ENCODE measurements at places on chromosomes 11 and 22.

DNA sequence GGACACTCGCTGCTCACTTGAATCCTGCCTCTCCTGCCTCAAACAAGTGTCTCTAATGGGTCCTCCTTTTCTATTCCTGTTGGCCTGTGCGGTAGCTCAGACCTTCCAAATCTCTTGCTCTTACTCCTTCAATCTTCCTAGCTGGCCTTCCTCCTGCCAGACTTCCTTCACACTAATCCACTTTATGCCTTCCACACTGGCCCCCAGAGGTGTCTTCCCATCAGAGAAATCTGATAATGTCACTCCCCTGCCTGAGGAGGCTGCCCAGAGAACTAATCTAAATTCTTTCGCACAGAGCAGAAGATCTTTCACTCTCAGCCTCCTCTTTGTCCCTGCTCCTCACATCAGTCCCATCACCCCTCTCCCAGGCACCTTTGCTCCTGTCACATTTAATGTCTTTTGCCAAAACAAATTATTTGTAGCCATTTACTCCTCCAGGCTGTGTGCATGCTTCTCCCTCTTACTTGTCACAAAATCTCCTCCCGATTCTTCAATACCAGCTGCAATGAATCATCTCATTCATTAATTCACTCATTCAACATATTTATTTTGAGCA is 175.7 kb downstream of the MAML2 start:
- DNase-seq: no peak

GRCh38 chr22:33515795-33516194 is 404.5 kb downstream of the LARGE1 start:
- DNase-seq: no peak

GRCh38 chr11:28666632-28667031 is 558.4 kb downstream of the METTL15 start:
- DNase-seq: no peak

DNA sequence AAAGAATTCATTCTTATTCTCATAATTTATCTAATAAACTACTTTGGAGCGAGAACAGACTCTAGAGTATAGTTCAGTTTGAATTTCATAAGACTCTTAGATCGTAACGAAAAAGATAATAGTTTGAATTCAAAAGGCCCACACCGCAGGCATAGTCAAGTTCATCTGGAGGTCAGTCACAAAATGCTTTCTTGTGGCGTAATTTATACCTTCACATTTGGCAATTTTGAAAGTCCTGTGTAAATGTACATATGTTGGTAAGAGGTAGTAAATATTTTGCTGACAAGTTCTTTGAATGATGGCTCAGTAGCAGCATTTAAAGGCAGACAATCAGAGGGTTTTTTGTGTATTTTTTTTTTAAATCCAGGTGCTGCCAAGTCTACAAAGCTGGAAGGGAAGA is 88.1 kb downstream of the TEAD1 start:
- no peak for DNase-seq

DNA sequence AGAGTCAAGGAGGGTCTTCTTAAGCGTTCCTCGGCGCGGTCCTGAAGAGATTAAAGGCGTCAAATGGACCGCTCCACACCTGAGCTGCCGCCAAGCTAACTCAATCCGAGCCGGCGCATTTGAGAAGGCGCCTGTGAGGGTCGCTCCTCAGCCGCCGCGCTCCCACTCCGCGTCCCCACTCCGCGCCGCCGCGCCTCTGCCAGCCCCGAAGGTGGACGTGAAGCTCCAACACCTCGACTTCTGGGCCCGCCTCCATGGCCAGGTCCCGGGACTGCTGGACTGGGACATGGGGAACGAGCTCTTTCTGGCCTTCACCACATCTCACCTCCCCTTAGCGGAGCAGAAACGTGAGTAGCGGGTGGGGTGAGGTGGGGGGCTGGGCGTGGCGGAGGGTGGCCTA is at the start of gene FOXR1:
Gene FOXR1 (plus strand): TSS at position 116 of the 400 bp plus-strand sequence. CDS start 171 bp downstream, at position 287.
- no peak for DNase-seq

DNA sequence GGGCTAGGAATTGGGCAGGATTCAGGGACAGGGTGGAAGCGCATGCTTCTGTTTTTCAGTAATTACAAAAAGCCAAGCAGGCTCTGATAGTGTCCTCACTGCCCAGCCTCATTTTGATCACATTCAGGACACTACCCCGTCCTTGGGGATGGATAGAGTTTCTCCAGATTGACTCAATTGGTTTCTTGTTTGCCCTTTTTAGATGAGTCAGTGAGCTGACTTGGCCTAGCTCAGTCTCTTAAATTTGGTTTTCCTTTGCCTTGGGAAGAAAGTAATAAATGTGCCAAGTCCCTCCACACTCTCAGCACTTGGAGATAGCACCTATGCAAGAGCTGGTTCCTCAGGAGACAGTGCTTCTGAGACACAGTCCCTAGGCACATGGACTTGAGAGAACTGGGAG is 25.5 kb downstream of the DKK3 start:
- no peak for DNase-seq

DNA sequence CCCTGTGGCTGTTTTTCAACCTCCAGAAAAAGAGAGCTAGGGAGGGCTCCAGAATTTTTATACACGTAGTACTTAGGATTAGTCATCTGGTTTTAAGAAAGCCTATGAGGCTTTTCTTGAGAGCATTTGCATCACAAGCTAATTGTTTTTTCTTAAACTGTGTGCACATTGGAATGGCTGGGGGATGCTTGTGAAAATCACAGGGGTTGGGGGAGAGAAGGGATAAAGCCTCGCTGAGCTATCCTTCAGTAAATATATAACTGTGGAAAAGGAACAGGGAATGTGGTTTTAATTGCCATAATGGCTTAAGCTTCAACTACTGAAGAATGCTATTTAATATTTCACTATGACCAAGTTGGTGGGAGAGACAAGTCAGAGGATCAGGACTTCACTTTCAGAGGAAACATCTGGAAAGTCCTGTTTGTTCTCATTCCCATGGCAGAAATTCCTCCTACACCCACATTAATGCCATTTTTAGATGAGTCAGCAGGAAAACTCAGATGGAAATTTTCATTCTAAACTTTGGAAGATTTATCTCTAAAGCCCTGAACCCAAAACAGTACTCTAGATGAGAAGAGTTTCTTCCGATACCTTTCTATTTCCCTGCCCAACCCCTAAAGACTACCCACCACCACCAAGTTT is 591.3 kb downstream of the LRRC4C start:
- DNase-seq: no peak

DNA sequence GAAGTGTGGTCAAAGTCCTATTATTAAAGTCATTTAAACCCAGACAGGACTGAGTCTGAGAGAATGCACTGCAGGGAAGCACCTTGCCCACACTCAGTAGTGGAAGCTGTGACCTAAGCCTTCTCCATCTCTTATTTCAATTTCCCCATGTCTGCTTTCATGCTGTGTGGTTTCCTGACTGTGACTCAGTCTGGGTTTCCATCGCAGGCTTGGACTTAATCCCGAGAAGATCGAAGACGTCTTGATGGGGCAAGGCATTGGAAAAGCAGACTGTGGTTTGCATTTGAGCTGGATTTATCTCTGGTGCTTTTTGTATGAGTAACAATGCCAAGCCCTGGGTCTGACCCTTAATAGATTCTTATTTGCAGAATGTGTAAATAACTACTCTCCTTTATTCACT is 238.9 kb downstream of the NTM start:
- peak; percentile 86 for DNase-seq

Data from MV-4-11 (cell line).